ENCODE measurements at places on chromosomes 1 and 21. TPM values are rescaled to one million over a fixed set of nuclear protein-coding genes. Genes with fewer than 3 reads are reported as not detected.
A peak's percentile ranks its signal among the peaks of the same experiment; 100 is the strongest.

PCSK9 gene
- not detected for total RNA-seq

FAM72C gene
- not detected for total RNA-seq

LAX1 gene
- total RNA-seq, result 0.28 TPM

UTS2 gene
- total RNA-seq, result not detected

PSMB2 gene
- 4.9 TPM for total RNA-seq

MPZ gene
- 2.2 TPM for total RNA-seq

HHIPL2 gene
- total RNA-seq, result 0.07 TPM

PMVK gene
- 3.3 TPM for total RNA-seq

DNA sequence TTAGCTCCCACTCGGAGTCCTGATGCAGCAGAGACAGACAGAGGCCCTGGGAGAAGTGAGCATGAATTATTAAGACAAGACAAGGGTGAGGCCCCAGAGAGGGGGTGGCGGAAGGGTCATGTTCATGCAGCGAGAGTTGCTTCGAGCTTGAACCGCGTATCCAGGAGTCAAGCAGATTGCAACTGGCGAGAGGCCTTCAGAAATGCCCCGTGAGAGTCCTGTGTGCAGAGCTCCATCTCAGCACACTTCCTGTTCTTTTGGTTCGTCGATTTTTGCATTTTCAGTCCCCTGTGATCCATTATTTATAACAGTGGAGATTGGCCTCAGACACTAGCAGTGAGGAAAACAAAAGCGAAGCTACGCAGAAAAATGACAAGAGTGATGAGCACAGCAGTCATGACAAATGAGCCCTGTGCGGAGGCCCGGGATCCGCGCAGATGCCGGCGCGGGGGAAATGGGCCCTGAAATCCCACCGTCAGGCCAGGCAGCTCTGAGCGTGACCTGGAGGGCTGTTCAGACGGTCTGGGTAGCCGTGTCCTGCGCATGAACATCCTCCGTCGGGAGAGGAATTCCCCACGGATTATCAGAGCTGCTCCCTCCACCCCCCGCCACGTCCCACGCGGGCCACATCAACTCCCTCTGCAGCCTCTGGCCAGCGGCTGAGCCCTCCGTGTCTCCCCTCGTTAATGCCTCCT, 15.0 kb downstream of the PDE9A start:
- DNase-seq, result peak; percentile 36
- H3K36me3 ChIP-seq, result no peaks in the 10 kb centered on the region
- no peaks in the 10 kb centered on the region for H3K27me3 ChIP-seq
- H3K4me3 ChIP-seq, result no peak overlapping the region
- no peaks in the 10 kb centered on the region for H3K4me1 ChIP-seq

GRCh38 chr1:235930543-235930942, 63.8 kb upstream of the LYST start:
- H3K27me3 ChIP-seq, result no peaks in the 10 kb centered on the region
- H3K4me1 ChIP-seq, result no peaks in the 10 kb centered on the region
- no peaks in the 10 kb centered on the region for H3K36me3 ChIP-seq
- no peak for DNase-seq

DNA sequence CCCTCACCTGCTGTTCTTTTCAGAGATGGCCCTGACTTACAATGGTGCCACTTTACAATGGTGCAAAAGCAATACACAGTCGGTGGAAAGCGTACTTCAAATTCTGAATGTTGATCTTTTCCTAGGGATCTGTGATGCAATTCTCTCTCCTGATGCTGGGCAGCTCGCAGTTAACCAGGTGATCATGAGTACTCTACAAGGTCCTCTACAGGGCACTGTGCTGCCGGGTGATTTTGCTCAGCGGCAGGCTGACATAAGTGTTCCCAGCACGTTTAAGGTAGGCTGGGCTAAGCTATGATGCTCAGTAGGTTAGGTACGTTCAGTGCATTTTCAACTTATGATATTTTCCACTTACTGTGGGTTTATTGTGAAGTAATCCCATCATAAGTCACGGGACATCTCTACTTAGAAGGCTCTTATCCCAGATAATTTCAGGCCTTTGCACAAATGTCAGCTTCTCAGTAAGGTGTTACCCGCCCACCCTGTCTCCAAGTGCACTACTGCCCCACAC, 126.5 kb downstream of the KCNN3 start:
- no peak for DNase-seq
- H3K4me3 ChIP-seq, result no peak overlapping the region
- H3K27me3 ChIP-seq, result no peaks in the 10 kb centered on the region
- H3K36me3 ChIP-seq, result no peaks in the 10 kb centered on the region

GRCh38 chr1:149888999-149889289, 10.4 kb upstream of the BOLA1 start:
- H3K36me3 ChIP-seq, result no peaks in the 10 kb centered on the region
- no peaks in the 10 kb centered on the region for H3K27me3 ChIP-seq
- peak; percentile 68 for DNase-seq
- H3K4me1 ChIP-seq, result peaks cover 9% of the 10 kb centered on the region
- H3K4me3 ChIP-seq, result peak overlapping the region; percentile 90
- H3K27ac ChIP-seq, result peak overlapping the region; percentile 100

DNA sequence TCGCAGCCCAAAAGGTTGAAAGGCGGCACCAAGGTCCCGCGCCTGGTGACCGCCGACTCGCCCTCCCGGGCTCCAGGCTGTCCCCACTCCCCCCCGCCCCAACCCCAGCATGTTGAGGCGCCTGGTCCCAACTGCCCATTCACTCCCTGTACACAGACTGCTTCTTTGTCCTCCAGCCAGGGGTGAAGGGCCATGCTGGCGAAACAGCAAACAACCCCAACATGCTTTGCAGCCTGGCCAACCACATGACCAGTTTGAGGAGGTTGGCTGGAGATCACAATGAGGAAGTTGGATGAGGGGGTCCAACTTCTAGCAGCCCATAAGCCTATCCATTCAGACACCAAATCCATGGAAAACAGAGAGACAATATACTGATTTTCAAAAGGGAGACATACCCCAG, 13.5 kb downstream of the PDE9A start:
- H3K4me1 ChIP-seq, result no peaks in the 10 kb centered on the region
- DNase-seq, result no peak
- no peaks in the 10 kb centered on the region for H3K36me3 ChIP-seq

DNA sequence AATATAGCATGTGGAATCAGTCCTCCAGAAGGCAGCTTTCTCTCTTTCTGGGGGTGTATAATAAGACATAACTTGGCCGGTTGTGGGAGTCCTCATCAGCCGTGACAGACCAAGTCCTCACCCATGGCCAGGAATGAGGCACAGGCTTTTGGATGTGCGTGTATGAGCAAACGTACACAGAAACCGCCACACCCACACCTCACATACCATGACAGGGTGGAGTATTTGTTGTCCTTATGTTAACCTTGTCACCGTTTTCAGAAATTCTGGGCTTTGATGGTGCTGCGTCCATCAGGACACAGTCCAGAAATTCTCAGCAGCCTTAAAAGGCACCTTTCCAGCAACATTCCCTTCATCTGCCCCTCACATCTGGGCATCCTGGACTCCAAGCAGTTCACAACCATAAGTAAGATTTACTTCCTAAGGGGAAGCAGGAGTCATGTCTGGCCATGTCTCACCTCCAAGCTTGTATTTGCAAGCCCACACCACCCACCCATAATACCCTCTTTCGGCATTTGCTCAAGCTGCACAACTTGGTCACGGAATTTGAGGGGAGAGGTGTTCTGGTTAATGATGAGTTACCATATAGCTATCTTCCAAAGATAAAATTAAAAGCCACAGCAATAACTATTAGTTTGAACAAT, 12.4 kb downstream of the C1orf116 start:
- DNase-seq, result no peak
- H3K36me3 ChIP-seq, result no peaks in the 10 kb centered on the region
- no peaks in the 10 kb centered on the region for H3K27me3 ChIP-seq

DNA sequence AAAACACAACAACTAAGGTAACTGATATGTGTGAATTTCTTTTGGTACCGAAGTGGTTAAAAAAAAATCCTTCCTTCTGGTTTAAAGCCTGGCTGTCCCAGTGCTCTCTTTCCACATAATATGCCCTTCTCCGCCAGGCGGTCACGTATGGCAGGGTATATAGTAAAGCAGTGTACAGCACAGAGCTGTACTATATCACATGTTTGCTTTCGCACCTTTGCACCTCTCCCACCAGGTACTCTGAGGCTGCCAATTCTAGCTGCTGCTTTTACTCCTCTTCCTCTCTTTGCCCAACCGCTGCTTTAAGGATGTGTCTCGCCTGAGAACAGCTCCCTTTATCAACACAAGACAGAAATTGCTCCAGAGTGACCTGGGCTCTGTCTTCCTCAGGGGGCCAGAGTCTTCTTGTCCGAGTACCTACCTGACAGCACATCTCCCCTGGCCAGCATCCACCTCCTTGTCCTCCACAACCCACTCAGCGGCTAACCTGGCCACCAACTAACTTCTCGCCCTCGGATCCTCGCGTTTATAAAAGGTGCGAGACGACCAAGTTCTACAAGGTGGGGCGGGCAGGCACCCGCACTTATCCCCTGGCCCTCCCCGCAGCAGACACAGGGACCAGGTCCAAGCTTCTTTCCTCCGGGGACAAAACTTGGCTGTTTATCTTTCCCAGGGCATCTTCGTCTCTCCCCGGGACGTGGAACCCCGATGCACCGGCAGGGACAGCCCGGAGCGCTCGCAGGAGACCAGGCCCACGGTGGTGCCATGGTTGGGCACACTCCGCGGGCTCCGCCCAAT, 1.6 kb downstream of the COLGALT2 start:
- H3K4me3 ChIP-seq, result peak overlapping the region; percentile 35
- no peak overlapping the region for H3K27ac ChIP-seq
- no peaks in the 10 kb centered on the region for H3K36me3 ChIP-seq
- no peak for DNase-seq
- no peaks in the 10 kb centered on the region for H3K4me1 ChIP-seq

DNA sequence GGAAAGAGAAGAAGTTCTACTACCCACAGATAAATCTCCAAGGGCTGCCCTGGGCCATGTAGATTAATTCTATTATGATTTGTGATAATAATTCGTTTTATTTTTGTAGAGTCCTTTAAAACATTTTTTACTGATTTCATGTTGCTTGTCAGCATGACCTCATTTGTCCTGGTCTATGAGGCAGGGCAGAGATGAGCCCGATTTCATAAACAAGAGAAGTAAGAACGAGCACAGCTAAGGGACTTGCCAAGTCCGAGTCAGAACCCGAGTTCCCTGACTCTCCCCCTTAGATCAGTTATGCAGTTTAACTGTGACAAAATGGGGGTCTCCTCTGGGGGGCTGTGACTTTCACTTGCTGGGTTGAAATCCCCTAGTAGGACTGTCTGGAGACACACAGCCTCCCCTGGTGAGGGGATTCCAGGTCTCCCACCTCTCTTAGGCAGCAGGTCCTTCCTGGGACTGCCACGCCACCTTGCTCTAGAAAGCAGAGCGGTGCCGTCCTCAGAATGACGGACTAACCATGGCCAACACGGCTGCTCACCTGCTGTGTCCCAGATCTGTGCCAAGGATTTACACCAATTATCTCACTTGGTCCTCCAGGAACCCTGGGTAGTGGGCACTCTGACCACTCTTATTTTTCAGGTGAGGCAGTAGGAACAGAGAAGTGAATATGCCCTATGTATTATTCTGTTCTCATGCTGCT, 31.0 kb upstream of the SOX13 start:
- no peaks in the 10 kb centered on the region for H3K27me3 ChIP-seq
- peak overlapping the region; percentile 80 for H3K27ac ChIP-seq
- peaks cover 5% of the 10 kb centered on the region for H3K4me1 ChIP-seq
- no peaks in the 10 kb centered on the region for H3K36me3 ChIP-seq
- peak; percentile 57 for DNase-seq

DNA sequence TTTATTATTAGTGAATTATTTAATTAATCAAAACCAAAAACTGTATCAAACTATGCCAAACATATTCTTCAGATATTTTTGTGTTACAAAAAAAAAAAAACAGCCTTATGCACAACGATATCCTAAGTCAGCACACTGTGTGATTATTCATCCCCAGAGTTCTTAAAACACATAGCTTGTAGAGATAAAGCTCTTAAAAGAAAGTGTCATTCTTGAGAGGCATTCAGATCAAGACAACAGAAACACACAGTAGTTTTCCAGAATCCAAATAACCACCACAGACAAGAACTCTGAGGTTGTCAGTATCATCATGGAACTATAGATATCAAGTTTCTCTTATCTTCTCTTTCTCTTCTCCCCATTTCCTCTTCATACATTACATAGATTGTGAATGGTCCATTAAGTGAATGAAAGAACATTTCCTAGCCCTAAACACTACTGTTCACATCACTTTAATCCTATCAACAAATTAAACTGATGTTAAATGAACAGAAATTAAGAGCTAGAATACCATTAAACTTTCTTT, 13.5 kb downstream of the ZZZ3 start:
- H3K27ac ChIP-seq, result no peak overlapping the region
- DNase-seq, result no peak
- peaks cover 9% of the 10 kb centered on the region for H3K4me1 ChIP-seq
- H3K27me3 ChIP-seq, result no peaks in the 10 kb centered on the region

- no peak for DNase-seq
- no peak overlapping the region for H3K4me3 ChIP-seq
- H3K36me3 ChIP-seq, result no peaks in the 10 kb centered on the region
- H3K27ac ChIP-seq, result no peak overlapping the region
- H3K4me1 ChIP-seq, result no peaks in the 10 kb centered on the region
Observed at GRCh38 chr21:31180256-31181081, 142.2 kb upstream of the KRTAP19-8 start.

DNA sequence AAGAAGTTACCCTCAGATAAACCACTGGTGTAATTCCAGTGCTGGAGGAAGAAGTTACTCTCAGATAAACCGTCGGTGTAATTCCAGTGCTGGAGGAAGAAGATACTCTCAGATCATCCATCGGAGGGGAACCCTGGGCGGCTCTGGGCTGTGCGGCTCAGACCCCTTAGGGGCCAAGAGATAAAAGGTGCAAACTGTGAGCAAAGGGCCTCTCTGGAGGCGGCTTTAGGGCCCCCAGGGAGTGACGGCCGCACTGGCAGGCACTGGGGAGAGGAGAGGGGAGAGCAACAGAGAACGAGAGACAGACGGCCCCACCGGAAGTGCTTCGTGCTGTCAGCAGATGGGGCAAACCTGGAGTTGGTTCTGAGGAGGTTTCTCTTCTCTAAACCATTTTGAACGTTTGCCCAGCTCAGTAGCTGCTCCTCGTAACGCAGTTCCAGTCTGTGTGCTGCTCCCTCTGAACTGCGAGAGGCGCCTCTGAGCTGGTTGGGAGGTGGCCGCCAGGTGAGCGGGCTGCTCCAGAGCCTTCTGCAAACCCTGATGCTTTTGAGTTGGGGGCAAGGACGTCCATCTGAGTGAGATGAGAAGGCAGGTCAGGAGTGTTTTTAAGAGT, 62.6 kb upstream of the COL6A1 start:
- H3K4me1 ChIP-seq, result no peaks in the 10 kb centered on the region
- no peak overlapping the region for H3K4me3 ChIP-seq
- no peak overlapping the region for H3K27ac ChIP-seq
- no peak for DNase-seq
- H3K36me3 ChIP-seq, result no peaks in the 10 kb centered on the region

- no peaks in the 10 kb centered on the region for H3K27me3 ChIP-seq
- H3K27ac ChIP-seq, result peak overlapping the region; percentile 98
- no peaks in the 10 kb centered on the region for H3K36me3 ChIP-seq
- peaks cover 5% of the 10 kb centered on the region for H3K4me1 ChIP-seq
- H3K4me3 ChIP-seq, result no peak overlapping the region
- DNase-seq, result no peak
Observed at GRCh38 chr1:9826087-9826486, 2.3 kb upstream of the CLSTN1 start.

All from uterus (tissue), 4 donors.